Activated gamma-delta T cell treated with Interleukin-2 at 50 U/mL for 16 hours (primary cell): ENCODE measurements at places on chromosomes 16 and 17.

- DNase-seq: no peak
Measured at GRCh38 chr16:85836706-85837582, 37.4 kb downstream of the COX4I1 start.

- no peak for DNase-seq
Measured at GRCh38 chr16:2450535-2450934, 9.4 kb upstream of the TEDC2 start.

- DNase-seq: no peak
Measured at GRCh38 chr17:71919186-71919585, 201.6 kb upstream of the SOX9 start.

- DNase-seq: no peak
Measured at GRCh38 chr16:28001184-28001583, 62.3 kb downstream of the GSG1L start.

DNA sequence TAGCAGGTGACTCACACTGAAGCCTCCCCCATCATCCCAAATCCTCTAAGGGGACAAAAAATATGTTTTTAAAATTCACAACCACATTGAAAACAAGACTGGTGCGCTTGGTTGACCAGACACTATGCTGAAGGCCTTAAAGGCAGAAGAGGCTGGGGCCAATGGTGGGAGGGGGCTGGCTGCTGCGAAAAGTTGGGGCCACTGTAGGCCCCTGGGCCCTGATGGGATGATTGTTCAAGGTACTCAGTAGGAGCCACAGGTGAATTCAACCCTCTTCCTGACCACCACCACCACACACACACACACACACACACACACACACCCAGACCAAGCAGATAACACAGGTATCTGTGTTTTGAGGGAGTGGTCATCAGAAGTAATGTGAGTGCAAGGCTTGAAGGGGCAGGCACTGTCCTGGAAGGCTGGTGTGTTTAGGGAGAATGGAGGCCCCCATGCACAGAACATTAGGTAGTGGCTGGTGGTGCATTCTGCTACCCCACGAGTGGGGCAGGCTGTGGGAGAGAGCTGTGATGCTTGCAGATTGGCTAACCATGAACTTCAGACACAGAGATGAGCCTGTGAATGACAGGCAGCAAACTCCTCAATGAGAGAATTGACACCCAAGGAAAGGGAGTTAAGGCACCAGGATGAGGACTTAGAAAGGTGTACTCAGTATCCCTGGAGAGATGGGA, 55.0 kb downstream of the NT5M start:
- DNase-seq: no peak

GRCh38 chr17:28041844-28042656, 427 bp upstream of the NLK start:
- no peak for DNase-seq

DNA sequence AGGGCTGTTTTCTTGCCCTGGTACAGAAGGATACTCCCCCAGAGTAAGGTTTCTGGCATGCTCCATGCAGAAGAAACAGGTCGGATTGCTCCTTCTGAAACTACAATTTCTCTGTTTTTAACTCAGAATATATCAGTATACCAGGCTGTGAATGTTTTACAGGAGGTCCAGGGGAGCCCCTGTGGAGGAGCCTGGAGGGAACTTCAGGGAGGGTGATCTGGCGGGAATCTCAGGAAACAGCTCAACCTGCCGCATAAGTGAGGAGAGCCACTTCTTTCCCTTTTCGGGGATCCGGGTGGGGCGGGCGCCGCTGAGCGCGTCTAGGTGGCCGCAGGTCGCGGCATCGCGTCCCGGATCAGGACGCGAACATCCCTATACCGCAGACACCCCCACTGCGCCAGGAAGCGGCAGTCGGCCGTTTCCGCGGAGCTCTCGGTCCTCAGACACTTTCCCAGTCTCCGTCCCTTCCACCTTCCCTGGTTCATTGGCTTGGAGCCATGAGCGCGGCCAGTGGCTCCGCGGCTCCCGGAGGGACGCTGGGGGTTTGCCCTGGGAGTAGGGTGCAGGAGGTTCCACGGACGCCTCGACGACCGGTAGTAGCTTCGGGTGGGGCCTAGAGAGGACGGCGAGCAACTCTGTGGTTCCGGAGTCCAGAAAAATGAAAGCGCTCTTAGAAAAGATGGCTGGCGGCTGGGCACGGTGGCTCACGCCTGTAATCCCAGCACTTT, 3.1 kb upstream of the ZNF764 start:
- no peak for DNase-seq

DNA sequence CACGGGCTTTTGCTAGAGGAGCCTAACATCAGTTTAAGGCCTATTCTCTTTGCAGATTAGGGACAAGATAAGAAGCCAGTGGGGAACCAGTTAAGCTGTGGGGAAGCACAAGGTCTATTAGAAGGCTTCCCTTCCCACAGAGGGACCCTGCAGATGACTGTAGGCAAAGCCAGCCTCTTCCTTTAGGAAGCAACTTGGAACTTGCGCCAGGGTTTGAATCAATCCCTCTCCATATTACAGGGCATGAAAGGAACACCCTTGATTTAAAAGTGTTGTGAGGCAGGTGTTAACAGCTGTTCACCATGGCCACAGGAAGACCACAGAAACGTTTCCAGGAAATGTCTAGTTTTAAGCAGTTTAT, 77.3 kb downstream of the RPTOR start:
- no peak for DNase-seq

GRCh38 chr17:48470388-48471034, 40.5 kb upstream of the SKAP1 start:
- DNase-seq: no peak

DNA sequence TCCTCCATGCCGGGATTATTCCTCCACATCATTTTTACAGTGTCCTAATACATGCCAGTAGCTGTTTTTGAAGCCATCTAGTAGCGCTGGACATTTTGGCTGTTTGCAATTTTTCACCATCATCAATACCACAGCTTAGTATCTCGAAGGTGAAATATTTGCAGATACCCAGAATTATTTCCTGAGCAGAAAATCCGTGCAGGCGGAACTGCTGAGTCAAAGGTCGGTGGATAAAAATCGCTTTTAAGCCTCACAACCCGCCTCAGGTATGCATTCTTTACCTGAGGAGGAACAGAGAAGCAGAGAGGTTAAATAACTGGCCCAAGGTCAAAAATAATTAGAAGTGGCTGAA, 584 bp upstream of the TNRC6A start:
- DNase-seq: peak; percentile 5

DNA sequence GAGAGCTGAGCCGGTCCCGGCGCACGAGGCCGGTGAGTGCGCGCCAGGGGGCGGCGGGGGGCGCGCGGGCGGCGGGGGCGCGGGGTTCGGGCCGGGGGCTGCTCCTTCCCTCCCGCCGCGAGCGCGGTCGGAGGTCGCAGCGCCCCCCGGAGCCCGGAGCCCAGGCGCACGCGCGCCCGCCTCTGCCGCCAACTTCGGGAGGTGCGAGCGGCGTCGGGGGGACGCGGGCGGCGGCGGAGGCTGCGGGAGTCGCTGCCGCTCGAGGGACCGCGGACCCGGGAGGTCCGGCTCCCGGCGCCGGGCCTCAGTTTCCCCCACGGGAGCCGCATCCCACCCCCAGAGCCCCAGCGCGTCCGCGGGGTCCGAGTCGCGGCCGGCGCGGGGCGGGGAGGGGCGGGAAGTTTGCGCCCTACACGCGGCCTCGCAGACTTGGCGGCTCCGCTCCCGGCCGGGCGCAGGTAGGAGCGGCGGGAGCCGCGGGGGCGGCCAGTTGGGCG, at the start of gene PRR35:
TSS of gene PRR35 (plus strand) at position 191 of the 497 bp plus-strand sequence. CDS start 2,901 bp downstream, outside the sequence.
- no peak for DNase-seq

DNA sequence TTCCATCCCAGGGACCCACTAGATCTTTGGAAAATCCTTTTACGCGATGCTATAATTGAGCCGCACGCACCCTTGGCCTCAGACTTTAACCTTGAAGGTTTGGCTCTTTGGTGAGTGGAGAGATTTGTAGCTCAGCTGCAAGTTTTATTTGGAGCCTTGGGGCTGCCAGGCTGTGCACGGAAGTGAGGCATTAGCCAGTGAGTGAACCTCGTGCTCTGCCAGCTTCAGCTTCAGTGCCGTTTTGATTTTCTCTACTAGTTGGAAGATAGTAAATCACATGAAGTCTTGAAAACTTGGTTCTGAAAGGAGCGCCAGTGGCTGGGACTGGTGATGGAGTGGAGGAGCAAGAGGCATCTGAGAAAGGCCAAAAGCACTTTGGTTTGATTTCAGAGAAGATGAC, 17.3 kb downstream of the CRHR1 start:
- no peak for DNase-seq

DNA sequence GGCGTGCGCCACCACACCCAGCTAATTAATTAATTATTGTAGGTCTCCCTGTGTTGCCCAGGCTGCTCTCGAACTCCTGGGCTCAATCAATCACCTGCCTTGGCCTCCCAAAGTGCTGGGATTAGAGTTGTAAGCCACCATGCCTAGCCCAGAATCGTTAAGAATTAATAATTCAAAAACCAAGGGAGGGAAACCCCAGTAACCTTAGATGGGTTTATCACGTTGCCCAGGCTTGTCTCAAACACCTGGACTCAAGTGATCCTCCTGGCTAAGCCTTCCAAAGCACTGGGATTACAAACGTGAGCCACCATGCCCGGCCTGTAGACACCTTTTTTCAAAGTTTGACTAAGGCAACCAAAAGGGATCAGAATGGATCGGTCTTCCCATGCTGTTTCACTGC, 21.6 kb downstream of the CD300LF start:
- no peak for DNase-seq

DNA sequence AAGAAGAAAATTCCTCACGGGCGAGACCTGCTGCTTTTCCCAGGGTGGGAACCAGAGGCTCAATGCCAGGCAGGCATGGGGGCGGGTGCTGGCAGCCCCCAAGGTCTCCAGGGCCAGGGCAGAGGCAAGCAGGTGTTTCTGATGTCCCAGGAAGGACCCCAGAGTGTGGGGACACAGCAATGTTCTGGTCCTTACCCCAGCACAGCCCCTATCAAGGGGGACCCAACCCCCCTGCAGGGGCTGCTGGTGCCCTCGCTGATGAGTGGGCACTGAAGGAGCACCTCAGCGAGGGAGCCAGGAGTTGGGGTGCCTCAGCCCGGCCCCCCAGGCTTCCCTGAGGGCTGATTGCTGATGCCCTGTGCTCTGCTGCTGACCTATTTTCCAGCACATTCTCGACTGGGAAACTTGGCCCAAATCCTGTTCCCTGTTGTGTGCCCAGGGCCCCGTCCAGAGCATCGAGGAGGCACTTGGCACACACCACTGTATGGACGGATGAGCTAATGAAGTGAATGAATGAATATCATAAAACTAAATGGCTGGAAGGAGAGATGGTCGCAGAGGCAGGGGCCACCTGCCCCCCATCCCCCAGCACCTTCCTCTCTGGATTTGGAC, 2.8 kb downstream of the DBNDD1 start:
- no peak for DNase-seq

- DNase-seq: no peak
Measured at GRCh38 chr17:19357351-19357750, 5.2 kb downstream of the B9D1 start.

DNA sequence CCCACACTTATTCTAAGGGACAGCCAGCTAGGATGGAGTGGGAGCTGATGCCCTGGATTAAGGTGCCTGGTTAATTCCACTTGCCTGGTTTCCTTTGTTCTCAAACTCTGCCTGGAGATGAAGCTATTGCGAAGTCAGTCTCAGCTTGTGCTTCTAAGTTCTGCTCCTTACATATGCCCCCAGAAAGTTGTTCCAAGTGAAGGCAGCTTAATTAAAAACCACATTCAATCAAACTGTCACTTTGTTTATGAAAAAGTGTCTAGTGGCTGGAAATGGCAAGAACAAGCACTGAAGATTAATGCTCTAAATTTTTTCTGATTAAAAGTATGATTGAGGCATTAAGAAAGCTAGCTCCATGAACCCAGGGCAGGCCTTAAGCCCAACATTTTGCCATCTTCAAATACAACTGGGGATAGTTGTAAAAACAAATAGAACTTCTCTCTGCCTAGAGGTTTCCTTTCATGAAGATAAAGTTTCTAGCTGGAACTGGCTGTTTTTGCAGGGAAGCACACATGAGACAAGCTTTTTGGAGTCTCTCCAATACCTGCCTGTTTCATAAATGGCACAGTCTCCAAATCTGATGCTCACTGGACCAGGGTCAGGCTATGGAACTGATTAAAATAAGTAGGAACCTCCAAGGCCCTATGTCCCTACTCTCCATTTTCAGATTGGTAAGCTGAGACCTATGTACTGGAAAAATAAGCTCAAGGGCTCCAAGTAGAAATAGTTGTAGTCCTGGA, 100.9 kb downstream of the GRIN2A start:
- no peak for DNase-seq

- DNase-seq: no peak
Measured at GRCh38 chr16:2223942-2224486, 623 bp downstream of the E4F1 start.

GRCh38 chr17:41338961-41339485, 11.6 kb downstream of the KRT33A start:
- DNase-seq: peak; percentile 43
